Vagina (tissue), 2 donors: ENCODE measurements at places on chromosomes 6 and 20.

GRCh38 chr6:21769405-21769861 is 175.9 kb downstream of the SOX4 start:
- no peak for DNase-seq

DNA sequence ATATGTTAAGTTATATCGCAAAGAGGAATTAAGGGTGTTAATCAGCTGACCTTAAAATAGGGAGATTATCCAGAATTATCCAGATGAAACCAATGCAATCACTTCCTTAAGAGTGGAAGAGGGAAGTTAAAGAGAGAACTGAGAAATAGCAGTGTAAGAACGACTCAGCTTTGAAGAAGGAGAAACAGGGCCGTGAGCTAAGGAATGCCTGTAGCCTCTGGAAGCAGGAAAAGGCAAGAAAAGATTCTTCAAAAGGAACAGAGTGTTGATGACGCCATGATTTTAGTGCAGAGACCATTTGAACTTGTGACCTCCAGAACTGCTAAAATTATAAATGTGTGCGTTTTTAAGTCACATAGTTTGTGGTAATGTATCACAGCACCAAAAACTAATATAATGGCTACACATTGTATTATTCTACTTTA is 32.7 kb downstream of the ILRUN start:
- DNase-seq: no peak

GRCh38 chr6:75608956-75609533 is 7.4 kb downstream of the SENP6 start:
- no peak for DNase-seq

DNA sequence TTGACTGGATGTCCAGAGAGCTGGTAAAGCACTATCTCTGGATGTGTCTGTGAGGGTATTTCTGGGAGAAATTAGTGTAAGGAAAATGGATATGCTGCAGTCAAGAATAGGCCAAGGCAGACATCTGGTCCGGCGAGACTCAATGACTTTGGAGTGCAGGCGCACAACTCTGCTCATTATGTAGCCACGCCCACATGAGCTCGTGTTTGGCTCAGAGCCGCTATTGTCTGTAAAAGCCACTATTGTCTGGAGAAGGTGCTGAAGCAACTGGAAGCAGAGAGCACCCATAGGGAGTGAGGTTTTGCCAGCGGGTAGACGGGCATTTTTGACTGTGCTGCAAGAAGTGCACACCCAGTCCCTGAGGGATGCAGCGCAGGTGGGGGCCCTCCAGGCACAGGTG is 305.0 kb upstream of the POU3F2 start:
- DNase-seq: no peak

DNA sequence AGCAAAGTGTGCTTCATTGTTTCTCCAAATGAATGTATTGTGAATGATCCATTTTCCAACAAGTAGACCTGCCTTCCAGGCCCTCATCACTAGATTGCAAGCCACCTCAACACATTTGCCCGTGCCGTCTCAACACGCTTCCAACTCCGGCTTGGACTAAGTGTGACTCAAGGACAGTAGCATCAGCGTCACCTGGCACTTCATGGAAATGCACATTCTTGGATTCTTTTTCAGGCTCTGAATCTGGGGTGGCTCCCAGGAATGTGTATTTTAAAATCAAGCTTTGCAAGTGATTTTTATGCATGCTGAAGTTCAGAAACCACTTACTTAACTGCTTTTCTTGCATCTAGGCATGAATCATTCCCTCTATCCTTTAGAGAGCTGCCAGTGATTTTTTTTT is 129.6 kb upstream of the EEF1E1 start:
- no peak for DNase-seq

- no peak for DNase-seq
Observed at GRCh38 chr20:7137395-7138151, 370.1 kb downstream of the BMP2 start.

- DNase-seq: no peak
Observed at GRCh38 chr20:25033265-25033923, 24.5 kb downstream of the ACSS1 start.

DNA sequence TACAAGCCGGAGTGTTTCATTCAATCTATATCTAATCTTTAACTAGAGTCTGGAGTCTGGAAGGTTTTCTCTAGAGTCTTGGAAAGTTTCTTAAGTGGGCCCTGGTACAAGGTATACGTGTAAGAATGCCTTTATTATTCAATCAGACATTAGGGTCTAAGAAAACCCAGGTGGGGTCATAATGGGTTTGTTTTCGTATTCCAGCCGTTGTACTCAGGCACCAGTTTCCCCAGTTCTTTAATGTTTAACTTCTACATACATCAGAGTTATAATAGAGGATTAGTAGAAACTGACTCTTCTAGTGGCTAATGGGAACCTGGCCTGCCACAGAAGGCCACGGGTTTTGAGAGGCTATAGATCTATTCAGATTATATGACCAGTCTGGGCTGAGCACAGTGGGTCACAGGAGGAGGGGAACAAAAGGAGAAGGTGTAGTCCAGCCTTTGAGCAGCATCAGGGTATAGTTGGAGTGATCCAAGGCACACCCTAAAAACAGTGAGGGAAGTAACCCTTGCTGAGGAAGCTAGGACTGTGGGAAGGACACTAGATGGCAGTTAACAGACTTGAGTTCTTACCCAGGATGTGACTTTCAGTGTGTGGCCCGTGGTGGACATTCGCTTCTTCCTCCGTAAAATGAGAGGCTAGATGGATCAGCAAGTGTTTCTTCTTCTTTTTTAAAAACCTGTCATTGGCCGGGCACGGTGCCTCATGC is 15.5 kb downstream of the FAM83B start:
- no peak for DNase-seq

- DNase-seq: no peak
Observed at GRCh38 chr20:49636447-49636846, 68.5 kb upstream of the PTGIS start.

- no peak for DNase-seq
Observed at GRCh38 chr6:119110601-119111548, 32.4 kb upstream of the FAM184A start.

- no peak for DNase-seq
Observed at GRCh38 chr6:27126815-27127537, 120.5 kb upstream of the PRSS16 start.

DNA sequence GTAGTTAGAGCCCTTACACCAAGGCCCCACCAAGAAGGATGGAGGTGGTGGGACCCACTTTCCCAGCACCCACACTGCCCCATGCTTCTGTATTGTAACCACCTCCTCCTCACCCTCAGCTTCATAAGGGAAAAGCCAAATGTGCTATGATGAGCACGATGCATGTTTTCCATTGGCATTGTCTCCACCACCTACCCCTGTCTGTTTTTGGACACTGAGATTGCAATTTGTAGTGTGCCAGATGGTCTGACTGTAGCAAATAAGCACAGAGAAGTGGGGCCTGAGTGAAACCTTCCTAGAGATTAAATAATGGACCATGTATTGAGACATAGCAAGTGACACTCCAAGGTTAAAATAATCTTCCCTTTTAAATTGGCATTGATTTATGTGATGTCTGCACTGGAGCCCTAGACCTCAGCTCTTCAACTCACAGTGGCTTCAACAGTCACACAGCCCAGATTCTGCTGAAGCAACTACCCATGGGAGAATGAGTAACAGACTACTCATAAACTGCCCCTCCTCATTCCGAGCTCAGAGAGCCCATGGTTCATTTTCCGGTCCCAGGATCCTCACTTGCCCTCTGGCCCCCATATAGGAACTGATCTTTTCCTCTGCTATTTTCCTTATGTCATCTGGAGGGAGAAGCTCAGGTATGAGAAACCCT is 177.9 kb downstream of the COL9A1 start:
- no peak for DNase-seq
